ENCODE measurements at places on chromosomes 3 and 15. TPM values are rescaled to one million over a fixed set of nuclear protein-coding genes. Genes with fewer than 3 reads are reported as not detected.

DNA sequence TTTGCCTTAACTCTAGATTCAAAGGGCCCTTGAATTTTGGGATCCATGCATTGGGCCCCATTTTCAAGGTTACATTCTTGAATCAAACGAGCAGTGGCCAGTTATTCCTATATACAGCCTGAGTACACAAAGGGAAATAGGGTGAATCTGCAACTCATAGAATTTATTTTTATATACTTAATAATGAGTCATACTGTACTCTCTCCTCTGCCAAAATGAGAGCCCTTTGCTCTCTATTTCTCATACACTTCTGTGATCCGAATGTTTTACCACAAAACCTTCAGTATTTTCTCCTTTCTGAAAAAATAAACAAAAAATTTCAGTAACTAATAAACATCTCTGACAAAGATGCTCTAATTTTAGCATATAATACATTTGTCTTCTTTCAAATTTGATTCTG, 116.7 kb downstream of the SERPINI1 start:
- DNase-seq: no peak

DNA sequence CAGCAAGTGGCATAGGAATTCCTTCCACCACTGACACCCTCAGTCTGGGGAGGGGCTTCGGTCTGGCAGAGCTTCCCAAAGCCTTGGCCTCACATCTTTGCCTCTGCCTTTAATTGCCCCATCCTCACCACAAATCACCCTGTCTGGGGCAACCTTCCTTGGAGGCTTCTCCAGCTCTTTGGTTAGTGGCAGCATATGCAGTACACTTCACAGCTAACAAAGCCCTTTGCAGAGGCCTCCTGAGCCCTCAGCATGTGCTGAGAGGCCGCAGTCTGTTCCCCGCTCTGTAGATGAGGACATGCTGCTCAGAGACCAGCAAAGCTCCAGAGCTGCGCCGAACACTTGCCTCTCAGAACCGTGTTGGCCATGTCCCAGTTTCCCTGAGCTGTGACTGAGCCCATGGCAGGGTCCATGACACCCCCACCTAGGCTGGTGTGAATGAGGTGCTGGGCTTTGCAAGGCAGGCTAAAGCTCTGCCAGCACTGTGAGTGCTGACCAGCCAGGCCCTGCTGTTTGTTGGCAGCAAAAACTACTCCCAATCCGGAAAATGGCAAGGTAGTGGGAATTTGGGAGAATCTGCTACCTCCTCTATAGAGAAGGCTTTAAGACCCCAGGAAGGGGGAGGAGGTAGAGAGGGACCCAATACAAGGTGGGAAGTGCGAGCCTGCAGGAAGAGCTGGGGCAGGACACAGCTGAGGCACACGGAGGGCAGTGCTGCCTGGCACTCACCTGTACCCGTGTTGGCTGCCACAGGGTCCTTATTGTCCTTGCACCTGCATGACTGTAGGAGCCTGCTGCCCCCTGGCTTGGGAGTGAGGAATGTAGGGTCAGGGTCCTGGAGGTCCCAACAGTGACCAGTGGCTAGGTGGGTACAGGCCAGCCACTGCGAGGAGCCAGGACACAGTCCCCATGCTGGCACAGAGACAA, 8.4 kb upstream of the KLF15 start:
- no peak for DNase-seq

Gene SAMD7
- not detected for total RNA-seq

- DNase-seq: no peak
Observed at GRCh38 chr3:51773529-51774056, 5.4 kb downstream of the IQCF6 start.

Gene DISP2
- total RNA-seq: 0.60 TPM

- no peak for DNase-seq
Observed at GRCh38 chr15:75693501-75694240, 19.0 kb downstream of the CSPG4 start.

- DNase-seq: no peak
Observed at GRCh38 chr15:94587113-94587512, 355.8 kb downstream of the MCTP2 start.

GRCh38 chr15:86263230-86263629, 183.6 kb downstream of the AGBL1 start:
- no peak for DNase-seq

DNA sequence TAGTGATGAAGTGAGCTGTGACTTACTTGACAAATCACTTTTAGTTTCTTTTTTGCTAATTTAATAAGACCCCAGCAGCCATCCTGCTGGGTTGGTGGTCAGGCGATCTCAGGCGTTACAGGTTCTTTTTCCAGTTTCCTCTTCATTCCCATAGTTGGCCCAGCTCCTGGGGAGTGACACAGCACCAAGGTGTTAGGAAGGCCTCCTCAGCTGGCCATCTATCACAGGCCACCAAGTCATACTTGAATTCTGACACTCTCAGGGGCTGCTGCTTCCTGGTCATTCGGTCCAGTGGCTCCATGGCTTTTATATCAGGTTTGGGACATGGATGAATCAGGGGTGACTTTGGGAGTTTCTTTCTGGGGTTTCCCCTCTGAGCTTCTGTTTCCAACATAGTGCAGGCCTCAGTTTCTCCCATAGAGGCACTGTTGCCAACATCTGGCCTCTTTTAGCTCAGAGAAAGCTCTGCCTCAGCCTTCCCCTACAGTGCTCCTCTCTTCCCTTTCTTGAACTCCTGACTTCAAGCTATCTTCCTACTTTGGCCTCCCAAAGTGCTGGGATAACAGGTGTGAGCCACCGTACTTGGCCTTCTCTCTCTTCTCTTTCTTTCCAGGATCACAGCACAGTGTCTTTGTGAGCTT, 211.8 kb downstream of the NR2F2 start:
- no peak for DNase-seq

Gene ERC2
- total RNA-seq: 1.1 TPM

- DNase-seq: no peak
Observed at GRCh38 chr3:190306513-190307163, 15.6 kb downstream of the CLDN1 start.

Gene C3orf33
- 5.1 TPM for total RNA-seq

- no peak for DNase-seq
Observed at GRCh38 chr3:59817511-59817910, 767.7 kb upstream of the CFAP20DC start.

- DNase-seq: no peak
Observed at GRCh38 chr3:147157631-147158030, 248.7 kb downstream of the ZIC4 start.

- no peak for DNase-seq
Observed at GRCh38 chr3:195821403-195822130, 9.8 kb upstream of the MUC4 start.

GRCh38 chr3:82636177-82636576, 874.7 kb upstream of the GBE1 start:
- no peak for DNase-seq

DNA sequence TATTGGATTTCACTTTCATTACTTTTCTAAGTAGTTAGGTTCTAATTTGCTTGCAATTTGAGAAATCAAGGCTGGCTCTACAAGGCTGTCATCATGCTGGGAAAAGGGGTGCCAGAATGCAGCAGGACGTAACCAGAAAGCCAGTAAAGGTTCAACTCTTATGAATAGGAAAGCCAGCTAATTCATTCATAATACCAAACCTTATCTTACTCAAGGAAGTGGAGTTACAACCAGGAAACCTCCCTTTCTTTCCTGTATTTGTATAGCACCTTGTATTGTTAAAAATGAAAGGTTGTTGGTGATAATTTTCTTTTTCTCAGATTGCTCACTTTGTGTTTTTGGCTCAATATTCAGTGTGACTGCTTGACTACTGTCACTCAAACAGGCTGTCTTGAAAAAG, 109.4 kb downstream of the FILIP1L start:
- no peak for DNase-seq

DNA sequence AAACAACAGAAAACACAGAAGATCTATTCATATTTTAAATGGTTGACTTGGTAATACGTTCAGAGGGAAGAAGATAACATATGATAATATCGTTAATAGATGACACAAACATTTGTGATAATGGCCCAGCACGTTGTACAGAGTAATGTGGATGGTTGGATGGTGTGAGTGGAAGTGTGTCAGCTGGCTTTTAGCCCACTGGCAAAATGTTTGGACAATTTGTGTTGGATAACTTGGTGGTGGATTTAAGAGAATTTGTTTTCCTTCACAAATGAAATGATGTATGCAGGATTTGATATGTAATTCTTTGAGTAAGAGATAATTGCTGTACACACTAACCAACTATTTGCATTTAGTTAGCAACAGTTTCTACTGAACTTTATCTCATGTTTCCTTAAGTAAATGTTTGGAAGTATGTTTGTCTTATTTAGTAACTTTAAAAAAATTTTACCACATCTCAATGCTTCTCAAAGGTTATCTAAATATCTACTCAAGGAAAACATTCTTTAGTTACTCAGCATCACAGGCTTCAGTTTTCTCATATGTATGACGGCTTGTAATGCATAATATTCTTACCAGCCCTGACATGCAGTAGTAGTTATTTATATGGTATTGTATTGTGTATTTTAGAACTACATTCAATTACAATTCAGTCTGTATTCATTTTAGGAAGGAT, 328.5 kb upstream of the GOLIM4 start:
- DNase-seq: no peak

Gene DGKG
- 16.2 TPM for total RNA-seq
